Fibroblast of villous mesenchyme (primary cell): ENCODE measurements at places on chromosomes 12 and 14. TPM values are rescaled to one million over a fixed set of nuclear protein-coding genes. Genes with fewer than 3 reads are reported as not detected.
A peak's percentile ranks its signal among the peaks of the same experiment; 100 is the strongest.

The ARHGEF25 gene
- total RNA-seq: 28.0 and 48.4 TPM in 2 replicates

The MARCHF9 gene
- 2.6 and 3.5 TPM in 2 replicates for total RNA-seq

The FAIM2 gene
- 3.0 and 3.9 TPM in 2 replicates for total RNA-seq

DNA sequence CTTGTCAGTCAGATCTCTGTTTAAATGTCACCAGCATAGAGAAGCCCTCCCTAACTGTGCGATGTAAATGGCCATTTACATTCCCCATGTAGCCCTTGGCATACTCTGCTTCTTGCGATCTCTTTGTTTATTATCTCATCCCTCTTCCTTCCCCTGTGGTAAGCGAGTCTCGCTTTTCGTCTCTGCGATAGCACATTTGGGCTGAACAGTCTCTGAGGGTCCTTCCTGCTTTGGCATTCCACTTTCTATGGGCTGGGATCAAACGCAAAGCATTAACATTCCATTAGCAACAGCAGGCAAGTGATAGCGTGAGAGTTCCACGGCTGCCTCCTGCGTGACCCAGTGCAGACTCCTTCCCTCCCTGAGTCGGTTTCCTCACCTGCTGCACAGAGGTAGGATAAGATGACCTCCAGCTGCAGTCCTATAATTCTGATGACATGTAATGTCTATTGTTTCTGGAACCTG is 61.4 kb upstream of the TUNAR start:
- no peak for DNase-seq

The SERPINA4 gene
- not detected in 2 replicates for total RNA-seq

DNA sequence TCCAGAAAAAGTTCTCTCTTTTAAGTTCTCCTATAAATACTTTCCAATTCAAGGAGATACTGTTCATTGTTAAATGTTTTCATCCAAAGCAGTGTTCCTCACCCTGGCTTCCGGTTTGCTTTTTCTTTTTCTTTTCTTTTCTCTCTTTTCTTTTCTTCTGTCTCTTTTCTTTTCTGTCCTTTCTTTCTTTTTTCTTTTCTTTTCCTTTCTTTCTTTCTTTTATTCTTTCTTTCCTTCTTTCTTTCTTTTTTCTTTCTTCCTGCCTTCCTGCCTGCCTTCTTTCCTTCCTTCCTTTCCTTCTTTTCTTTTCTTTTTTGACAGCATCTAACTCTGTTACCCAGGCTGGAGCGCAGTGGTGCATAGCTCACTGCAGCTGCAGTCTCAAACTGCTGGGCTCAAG is 75.8 kb downstream of the PPM1A start:
- no peak for DNase-seq

DNA sequence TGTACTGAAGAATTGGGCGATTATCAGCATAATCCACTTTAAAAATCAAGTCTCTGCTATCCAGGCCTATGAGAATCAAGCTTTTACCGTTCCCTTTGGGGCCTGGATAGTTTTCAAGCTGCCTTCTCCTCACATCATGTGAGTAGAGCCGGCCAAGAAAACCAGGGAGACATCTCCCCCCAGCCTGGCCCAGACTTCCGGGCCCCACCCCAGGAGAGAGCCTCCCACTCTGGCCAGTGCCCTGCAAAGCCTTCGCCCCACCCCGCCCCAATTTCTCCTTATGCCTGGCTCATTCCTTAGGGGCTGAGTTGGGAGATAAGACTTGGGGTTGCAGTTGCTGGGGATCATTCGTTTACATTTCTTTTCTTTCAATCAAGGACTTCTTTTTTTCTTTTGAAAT is 1.4 kb upstream of the TMEM132C start:
- DNase-seq: no peak

DNA sequence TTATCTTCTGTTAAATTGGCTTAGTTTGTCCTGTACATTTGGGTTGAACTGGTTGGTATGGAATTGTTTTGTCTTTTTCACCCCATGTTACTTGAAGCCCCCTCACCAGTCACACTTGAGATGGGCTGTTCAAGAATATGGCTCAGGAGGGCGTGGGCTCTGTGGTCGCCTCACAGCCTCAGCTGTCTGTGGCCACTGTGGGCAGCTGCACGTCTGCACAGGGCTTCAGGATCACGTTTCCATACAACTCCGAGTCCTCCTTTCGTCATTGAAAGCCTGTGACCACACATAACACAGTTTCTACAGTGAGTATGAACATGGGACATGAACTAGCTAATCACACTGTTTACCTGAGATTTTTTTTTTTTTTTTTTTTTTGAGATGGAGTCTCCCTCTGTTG is 81.3 kb downstream of the MOK start:
- no peak for DNase-seq

- DNase-seq: no peak
These were observed 9.3 kb downstream of the TNFAIP2 start for GRCh38 chr14:103132381-103133209.

DNA sequence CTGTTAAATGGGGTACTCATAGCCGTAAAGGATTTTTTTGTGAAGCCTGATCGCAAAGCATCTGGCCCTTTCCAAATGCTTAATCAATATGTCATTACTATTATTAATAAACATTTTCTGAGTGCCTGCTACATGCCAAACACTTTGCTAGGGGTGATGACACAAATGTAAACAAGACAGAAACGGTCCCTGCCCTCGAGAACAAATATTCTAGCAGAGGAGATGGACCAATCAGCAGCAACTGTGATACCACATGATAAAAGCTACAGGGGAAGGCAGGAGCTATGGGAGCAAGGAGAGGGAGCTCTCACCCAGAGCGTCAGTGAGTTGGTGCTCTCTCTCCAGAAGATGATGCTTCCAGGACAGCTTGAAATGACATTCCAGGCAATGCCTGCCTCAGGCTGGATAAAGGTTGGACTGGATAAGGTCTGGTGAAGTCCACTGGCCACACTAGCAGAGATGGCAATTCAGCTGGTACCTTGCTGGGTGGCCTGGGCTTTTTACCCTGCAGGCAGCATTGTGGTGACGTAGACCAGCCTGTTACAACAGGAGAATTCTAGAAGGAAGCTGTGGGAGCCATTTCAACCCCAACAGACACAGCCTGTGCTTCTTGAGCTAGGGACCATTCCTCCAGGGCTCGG is 41.1 kb downstream of the ERH start:
- DNase-seq: no peak

The TMPRSS12 gene
- under 0.01 TPM in 1 of 2 replicates, not detected in the other for total RNA-seq

The KRT78 gene
- total RNA-seq: not detected in 2 replicates

The LRIG3 gene
- 66.0 and 97.2 TPM in 2 replicates for total RNA-seq

DNA sequence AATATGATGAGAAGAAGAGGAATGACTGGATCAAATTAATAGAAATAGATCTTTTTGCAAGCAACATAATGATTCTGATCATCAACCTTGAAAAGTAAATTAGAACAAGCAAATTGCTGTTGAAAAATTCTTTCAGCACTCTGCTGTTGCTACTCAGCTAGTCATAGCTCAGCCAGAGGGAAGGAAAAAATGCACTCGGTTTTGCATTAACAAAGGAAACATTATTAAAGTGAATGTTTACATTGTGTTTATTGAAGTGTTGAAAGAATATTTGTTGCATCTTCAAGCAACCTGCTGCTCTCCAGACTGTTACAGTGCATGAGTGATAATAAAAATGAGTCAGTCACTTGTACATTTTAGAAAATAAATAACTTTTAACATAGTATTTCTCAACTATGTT is 26.5 kb downstream of the AP5M1 start:
- no peak for DNase-seq

- DNase-seq: peak; percentile 82
These were observed 7.1 kb upstream of the WASHC4 start for GRCh38 chr12:105100207-105100985.

The NOVA1 gene
- total RNA-seq: 1.9 and 6.9 TPM in 2 replicates

- DNase-seq: no peak
These were observed 638.5 kb downstream of the MED13L start for GRCh38 chr12:115638733-115639647.

GRCh38 chr12:1692226-1692625 is 1.4 kb downstream of the ADIPOR2 start:
- DNase-seq: no peak

- no peak for DNase-seq
These were observed 125.3 kb upstream of the PWP1 start for GRCh38 chr12:107560165-107560898.

DNA sequence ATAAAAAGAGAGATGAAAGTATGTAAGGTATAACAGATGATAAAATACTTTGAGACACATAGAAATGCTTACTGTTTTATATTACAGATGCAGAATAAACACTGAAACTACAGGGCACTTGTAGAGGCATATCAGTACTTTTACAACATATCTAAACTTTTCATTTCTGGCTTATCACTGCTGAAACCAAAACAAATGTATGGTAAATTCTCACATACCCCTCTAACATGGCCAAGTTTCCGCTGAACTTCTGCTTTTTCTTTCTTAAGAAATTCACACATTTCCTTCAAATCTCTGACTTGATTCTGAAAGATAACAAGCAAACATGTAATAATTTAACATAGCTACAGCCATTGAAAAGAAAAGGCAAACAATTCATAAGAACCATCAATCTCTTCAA is 33.3 kb upstream of the C12orf50 start:
- no peak for DNase-seq

GRCh38 chr14:43522191-43522590 is 984.9 kb downstream of the FSCB start:
- no peak for DNase-seq

The FLRT2 gene
- total RNA-seq: 12.9 and 14.7 TPM in 2 replicates

The CRADD gene
- total RNA-seq: 11.0 and 12.5 TPM in 2 replicates

The ESRRB gene
- total RNA-seq: not detected in 2 replicates

DNA sequence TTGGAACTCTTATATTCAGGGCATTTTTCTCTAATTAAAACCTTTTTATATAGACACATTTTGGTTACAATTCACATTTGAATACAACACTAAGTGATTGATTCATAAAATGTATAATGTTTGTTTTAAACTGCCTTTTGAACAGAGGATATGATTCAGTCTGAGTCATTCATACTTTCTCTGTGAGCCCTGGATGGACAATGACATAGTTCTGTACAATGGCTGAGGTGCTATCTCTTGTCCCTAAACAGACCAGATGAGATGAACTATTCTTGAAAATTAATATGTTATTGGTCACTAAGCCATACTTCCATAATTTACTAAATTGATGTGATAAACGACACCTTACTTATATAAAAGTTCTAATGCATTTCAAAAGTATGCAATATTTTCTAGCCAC is 199.7 kb upstream of the ATXN7L3B start:
- peak; percentile 17 for DNase-seq

The RFX4 gene
- total RNA-seq: not detected in 2 replicates

The KCNH3 gene
- total RNA-seq: under 0.01 TPM in 2 replicates

The HHIPL1 gene
- total RNA-seq: 3.9 TPM in 2 replicates

GRCh38 chr12:3491938-3492792 is 1.2 kb downstream of the PRMT8 start:
- peak; percentile 53 for DNase-seq

DNA sequence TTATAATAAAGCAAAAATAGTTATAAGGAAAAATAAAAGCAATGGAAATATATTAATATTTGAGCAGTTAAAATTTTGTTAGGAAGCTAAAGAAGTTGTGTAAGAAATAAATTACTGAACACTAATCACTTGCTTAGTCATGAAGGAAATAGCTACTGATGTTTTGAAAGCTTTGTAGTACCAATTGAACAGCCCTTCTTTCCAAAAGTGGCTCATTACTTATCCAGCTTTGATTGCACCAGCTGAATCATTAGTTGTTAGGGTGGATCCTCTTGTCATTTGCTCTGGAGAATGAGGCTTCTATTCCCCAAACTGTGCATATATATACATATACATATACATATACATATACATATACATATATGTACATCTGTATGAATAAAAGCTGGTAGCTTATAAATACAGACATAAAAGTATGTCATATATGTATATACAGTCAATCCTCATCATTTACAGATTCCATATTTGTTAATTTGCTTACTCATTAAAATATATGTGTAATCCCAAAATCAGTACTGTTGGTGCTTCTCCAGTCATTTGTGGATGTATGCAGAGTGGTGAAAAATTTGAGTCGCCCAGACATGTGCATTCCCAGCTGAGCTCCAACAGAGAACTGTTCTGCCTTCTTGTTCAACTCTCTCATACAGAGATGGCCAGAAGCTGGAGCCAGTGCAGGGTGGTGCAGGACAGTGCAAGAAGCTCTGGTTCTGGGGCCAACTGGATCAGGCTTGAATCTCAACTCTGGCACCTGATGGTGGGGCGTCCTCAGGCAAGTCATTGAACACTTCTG is 214.1 kb downstream of the RPAP3 start:
- DNase-seq: no peak

The POTEG gene
- not detected in 2 replicates for total RNA-seq

DNA sequence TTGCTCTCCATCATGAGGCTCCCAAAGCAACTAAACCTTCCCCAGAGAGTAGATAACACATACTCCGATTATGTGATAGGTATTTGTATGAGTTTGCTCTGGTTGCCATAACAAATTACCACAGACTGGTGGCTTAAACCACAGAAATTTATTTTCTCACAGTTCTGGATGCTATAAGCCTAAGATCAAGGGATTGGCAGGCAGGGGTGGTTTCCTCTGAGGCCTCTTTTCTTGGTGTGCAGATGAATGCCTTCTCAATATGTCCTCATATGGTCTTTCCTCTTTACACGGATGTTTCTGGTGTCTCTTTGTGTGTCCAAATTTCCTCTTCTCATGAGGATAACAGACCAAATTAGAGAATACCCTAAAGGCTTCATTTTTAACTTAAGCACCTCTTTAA is 285.8 kb upstream of the GRIP1 start:
- no peak for DNase-seq

The TMEM121 gene
- 2.9 and 5.2 TPM in 2 replicates for total RNA-seq

DNA sequence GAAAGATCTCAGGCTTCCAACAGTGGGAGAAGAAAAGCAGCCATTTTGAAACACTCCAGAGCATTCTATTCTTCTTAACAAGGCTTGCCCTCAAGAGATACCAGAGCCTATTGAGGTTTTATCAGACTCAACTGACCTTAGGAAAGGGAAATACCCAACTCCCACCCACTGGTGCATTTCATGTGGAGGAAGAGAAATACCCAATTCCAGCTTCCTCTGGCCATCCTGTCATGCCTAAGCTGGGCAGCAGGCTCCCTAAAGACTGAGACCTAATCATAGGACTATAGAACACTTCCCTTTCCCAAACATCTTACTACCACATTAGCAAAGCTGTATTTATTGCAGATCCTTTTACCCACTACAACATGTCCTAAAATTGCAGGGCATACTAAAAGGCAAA is 164.5 kb downstream of the KIF21A start:
- no peak for DNase-seq

DNA sequence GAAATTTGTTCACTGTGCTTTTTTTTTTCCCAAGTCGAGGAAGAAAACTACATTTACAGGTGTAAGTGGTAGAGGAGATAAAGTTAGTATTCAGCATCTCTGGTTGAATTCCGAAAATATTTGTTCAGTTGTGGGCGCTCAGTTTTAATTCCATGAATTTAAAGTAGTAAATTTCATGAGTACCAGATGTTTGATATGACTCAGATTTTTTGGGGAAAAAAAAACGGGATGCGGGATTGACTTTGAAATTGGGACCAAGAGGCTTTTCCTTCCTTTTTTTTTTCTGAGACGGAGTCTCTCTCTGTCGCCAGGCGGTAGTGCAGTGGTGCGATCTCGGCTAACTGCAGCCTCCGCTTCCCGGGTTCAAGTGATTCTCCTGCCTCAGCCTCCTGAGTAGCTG is 1.6 kb downstream of the TULP3 start:
- peak; percentile 18 for DNase-seq

- peak; percentile 63 for DNase-seq
These were observed 11.2 kb upstream of the TMX1 start for GRCh38 chr14:51228890-51229289.

The YEATS4 gene
- total RNA-seq: 10.8 and 13.9 TPM in 2 replicates

The FOXG1 gene
- total RNA-seq: under 0.01 TPM in 1 of 2 replicates, not detected in the other
